ENCODE measurements at places on chromosomes 6 and 20. TPM values are rescaled to one million over a fixed set of nuclear protein-coding genes. Genes with fewer than 3 reads are reported as not detected.

Gene IRF4
- under 0.01 TPM for total RNA-seq

Gene OXT
- total RNA-seq = not detected

DNA sequence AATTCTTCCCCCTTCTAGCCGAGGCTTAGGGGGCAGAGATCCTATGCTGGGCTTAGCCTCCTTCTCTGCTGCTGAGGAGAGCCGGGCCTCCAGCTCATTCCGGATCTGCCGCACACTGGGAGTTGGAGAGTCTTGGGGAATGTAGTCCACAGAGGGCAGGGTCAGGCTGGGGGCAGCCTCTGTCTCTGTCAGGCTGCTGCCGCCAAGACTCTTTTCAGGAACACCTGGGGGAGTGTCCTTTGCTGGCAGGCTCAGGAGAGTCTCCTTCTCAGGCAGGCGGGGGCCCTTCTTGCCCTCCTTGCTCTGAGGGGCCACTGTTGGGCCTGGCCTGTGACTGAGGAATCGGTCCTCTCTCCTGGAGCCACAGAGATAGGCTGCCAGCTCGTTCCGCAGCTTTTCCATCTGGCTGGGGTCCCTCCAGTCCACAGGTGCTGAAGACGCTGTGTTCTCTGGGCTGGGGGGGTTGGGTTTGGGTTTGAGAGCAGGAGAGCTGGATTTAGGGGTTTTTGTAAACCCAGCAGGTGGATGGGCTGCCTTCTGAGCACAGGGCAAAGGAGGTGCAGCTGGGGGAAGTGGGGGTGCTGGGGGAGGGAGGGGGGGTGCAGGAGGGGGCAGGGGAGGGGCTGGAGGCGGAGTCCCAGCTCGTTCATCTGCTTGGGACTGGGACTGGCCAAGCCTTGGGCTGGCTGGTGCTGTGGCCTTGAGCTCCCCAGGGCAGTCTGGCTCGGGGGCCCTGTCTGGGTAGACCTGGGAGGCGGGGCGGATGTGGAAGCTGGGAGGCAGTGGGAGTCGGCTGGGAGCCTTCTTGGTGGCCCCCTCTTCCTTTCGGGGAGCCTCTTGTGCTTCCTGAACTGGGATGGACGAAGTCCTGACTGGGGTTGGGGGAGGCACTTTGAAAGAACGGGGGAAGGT lies 36.1 kb downstream of the C6orf132 start:
- no peak for DNase-seq

GRCh38 chr20:63126876-63127699 lies 88.8 kb downstream of the YTHDF1 start:
- DNase-seq = no peak

DNA sequence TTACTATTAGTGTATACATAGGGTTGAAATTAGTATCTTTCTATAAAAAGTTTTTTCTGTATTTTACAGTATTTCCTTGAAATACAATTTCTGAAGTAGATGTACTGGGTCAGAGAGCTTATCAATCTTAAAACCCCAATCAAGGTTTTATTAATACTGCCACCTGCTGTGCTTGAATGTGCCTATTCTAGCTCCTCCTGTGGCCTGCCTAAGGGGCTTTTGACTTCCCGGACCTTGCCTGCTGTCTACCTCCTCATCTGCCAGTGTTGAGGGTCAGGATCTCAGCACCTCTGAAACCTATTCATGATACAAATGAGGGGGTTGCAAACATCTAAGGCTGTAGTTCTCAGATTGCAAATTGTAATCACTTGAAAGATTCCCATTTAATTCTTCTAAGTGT lies 9.2 kb downstream of the PACRG start:
- DNase-seq = peak; percentile 9

DNA sequence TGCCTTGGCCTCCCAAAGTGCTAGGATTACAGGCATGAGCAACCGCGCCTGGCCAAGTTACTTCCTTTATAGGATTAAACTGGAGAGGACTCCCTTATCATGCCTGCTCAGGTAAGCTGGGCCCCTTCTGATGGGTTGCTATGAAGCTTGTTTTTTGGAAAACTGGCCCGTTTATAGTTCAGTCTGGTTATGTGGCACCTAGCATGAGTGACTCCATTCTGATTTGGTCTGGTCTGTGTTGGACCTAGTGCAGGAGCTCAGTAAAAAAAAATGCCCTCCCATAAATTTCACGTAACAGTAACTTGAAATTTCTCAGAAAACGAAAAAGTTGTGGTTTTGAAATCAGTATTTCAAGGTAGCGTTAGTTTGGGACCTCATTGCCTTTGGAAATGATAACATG lies 448.4 kb downstream of the HACE1 start:
- DNase-seq = no peak

- DNase-seq = peak; percentile 78
Measured at GRCh38 chr6:72553531-72554511, 68.0 kb upstream of the KCNQ5 start.
